Stimulated activated CD8-positive, alpha-beta memory T cell treated with anti-CD3 and anti-CD28 coated beads, Interleukin-4, amount 100 ng/mL, for 4 hours (primary cell): ENCODE measurements at places on chromosomes 5 and 9.

- no peak for DNase-seq
These were observed 3.0 kb upstream of the RGS14 start for GRCh38 chr5:177354711-177355110.

DNA sequence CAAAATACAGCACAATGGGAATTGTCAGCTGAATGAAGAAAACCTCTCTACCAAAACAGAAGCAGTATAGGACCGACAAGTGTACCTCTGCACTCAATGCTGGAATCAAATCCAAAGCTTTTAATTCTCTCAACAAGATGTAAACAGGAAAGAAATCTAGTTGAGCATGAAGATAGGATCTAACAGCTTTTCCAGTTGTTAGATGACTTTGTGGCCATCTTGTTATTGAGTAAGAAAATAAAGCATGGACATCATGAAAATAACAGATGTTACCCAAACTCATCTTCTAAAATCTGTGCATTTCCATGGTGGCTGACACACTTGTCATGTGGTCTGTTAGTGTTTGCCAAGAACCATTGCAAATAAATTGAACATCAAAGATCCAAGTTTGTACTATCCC lies 34.7 kb downstream of the SREK1 start:
- DNase-seq: no peak

DNA sequence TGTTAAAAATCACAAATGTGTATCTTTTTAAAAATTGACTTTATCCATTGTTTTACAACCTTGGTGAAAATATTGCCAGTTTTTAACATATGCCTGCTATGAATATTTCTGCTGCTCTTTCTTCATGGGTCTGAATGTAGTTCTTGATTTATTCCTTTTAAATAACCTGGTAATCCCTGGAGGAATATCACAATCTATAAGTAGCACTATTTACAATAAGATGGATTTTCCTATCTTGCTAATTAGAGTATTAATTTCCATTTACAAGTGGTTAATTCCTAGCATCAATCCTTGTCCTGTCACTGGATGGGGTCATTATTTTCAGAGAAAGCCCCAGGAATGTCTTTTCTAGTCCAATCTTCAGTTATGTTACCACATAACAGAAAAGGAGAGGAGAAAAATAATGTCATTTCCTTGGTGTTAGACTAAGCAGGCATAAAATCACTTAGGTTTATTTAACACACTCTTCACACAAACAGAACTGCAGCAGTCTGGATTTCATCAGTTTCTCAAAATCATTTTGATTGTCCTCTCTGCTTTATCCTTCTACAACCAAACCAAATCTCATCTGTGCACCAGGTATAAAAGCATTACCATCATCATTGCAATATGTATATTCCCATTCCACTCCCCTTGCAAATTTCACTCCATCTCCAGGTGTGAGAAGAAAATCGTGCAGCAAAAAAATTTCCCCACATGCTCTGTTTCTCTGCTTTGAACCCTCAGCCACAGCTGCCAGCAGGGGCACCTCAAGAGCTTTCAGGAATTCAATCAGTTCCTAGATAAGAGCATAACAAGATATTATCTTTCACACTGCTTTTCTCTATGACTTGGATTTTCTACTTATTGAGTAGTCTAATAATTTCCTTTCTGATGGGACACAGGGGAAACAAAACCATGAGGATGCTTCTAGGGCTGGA lies 204.1 kb downstream of the SEC61B start:
- no peak for DNase-seq

DNA sequence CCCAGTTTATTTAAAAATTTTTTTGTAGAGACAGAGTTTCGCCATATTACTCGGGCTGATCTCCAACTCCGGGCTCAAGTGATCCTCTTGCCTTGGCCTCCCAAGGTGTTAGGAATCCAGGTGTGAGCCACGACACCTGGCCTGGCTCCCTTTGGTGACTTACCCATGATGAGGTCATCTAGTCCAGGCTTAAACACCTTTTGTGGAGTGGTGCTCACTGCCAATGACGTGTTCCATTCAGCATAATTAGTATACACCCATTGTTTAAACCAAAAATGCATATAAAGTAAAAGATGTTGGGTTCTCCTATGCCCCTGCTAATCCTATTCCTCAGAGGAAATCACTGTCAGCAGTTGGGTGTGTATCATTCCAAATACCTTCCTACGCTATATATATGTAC lies 91.0 kb downstream of the HSPA4 start:
- DNase-seq: no peak

DNA sequence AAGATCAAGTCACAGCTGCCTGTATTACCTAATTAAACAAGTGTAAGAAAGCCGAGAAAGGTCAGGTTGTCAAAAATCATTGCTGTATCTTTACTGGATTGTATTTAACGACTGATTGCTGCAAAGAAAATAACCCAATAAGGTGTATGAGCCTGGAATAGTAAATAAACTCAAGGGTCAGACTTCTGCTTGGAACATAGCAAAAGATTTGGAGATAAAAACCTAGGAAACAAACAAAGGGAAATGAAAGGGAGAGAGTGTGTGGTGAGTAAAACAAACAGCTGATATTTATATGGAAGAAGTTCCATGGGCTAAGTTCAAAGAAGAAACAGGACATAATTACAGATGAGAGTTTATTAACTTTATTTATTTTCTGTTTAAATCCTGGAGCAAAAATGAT lies 354.0 kb downstream of the TLR4 start:
- no peak for DNase-seq

- no peak for DNase-seq
These were observed 70.3 kb downstream of the RAB24 start for GRCh38 chr5:177233206-177233605.
